GM06990 (cell line): ENCODE measurements at places on chromosomes 2 and 18.

DNA sequence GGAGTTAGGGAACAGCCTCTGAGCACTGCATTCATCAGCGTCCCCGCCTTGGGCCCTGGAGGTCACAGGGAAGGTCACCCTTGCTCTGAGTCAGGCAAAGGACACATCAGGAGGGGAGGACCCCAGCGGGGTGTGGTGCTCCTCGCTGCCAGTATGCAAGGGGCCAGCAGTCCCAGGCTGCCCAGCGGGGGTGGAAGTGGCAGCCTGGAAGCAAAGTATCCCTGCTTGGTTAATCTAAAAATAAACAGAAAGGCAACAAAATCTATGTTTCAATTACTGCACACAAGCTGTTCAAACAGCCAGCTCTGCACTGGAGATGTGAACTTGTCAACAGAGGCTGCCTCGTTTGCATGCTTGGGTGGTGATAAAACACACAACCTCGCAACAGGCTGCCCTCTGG is 164.1 kb downstream of the KLHL29 start:
- no peak for DNase-seq

DNA sequence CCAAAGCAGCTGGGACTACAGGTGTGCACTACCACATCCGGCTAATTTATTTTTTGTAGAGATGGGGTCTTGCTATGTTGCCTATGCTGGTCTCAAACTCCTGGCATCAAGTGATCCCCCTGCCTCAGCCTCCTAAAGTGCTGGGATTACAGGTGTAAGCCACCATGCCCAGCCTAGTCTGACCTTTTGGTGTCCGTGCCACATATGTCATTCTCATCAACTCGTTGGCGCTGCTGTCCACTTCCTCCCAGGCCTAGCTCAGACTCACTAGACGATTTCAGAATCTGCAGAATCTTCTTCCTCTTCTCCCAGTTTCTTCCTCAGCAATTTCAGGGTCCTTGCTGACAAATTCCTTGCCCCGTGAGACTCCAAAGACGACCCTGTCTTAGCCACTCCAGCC is 39.8 kb upstream of the DNMT3A start:
- DNase-seq: no peak

- DNase-seq: no peak
Observed at GRCh38 chr2:32798829-32799228, 147.9 kb upstream of the LTBP1 start.

GRCh38 chr2:28979041-28979440 is 2.1 kb upstream of the TOGARAM2 start:
- DNase-seq: no peak

- no peak for DNase-seq
Observed at GRCh38 chr2:176121190-176122051, 1.1 kb upstream of the HOXD9 start.

DNA sequence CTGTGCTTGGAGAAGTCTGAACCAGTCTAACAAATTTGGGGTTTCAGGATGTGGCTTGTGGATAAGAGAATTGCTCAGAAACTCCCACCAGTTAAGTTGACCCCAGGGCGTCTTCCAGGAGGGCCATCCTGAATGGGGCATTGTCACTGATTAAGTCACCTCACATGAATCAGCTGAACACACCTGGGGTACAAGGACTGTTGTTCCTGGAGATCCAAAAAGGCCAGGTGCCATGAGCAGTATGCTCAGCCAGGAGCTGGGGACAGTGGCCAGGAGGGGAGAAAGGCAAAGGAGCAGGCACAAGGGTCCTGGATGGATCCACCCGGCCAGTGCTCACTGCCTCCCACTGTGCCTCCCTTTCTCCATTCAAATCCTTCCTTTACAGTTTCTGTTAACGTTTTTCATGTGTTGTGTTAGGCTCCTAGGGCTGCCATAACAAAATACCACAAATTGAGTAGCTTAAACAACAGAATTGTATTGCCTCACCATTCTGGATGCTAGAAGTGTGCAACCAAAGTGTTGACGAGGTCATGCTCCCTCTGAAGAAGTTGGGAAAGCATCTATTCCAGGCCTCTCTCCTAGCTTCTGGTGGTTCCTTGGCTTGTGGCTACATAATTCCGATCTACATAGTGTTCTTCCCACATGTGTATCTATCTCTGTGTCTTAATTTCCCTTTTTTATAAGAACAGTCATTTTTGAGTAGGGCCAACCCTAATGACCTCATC is 33.4 kb downstream of the TRABD2A start:
- DNase-seq: no peak

DNA sequence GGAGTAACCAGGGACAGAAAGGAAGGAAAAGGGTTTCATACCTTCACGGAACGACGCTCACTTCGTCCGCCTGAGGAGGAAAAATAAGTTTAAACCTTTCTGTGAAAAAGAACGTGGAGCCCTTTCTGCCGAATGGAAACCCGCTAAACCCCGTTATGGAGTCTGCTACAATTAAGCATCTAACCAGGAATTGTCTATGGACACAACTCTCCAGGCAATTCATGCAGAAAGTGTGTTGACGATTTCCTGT is 528 bp upstream of the PPP4R3B start:
- no peak for DNase-seq

DNA sequence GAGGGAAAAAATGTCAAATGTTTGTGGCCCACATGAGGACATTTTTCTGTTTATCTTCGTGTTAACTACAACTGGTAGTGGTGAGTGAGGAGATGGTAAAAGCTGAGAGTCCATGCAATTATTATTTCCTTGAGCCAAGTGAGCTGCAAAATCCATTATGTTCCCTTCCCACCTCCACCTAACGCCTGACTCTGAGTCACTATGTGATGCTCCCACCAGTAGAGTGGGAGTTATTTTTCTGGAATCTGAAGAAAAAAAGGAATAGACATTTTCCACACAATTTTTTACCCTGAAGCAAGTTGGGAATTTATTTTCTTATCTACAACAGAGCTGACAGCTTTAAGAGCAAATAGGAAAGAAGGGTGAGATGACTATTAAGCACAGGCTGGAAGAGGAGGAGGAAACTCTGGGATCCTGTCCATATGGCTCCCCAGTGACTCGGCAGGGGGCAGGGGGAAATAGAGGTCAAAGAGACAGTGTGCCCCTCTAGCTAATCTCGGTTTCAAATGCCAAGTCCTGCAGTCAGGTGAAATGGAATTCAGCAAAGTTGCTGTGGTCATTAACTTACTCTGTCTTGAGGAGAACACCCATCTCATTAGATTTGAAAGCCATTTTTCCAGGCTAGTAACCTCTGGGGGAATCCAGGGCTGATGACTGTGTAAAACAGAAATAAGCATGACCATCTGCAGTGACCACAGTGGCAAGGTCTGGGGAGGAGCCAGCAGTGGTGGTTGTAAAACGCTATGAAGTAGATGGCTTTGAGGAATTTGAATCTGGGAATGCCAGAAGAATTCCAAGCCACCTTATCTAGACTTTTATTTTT is 463.9 kb downstream of the STK39 start:
- no peak for DNase-seq

DNA sequence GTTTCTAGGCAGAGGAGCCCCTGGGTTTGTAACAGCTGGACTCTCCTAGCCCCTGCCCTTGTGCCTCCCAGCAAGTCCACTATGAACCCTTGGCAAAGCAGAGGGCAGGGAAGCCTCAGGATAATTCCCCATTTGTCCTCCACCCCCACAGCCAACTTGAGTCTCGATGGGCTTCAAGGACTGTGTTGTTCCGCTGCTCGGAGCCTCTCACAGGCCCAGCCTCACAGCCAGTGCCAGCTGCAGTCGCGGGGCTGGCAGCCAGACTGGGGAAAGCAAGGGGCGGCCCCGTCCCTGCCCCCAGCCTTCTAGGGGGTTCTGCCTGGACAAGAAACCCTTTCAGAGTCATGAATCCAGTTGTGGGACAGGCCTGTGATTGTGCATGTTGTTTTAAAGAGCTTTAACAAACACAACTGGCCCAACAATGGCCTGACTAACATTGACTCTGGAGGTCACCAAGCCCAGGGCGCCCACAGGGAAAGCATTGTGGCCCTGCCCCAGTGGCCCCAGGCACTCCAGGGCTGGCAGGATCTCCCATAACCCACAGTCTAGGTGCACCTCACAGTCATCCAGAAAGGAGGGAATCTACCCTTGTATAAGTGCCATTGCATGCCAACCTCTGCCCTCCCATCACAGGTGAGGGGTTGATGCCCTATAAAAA is 71.8 kb upstream of the DAPL1 start:
- no peak for DNase-seq
